Right renal pelvis (tissue), 4 donors: ENCODE measurements at places on chromosomes 1 and 21.
A peak's percentile ranks its signal among the peaks of the same experiment; 100 is the strongest.

- no peak for DNase-seq
Measured at GRCh38 chr1:203126151-203126865, 1.2 kb upstream of the ADORA1 start.

GRCh38 chr1:17966341-17966740, 141.3 kb upstream of the IGSF21 start:
- DNase-seq: no peak

- DNase-seq: no peak
Measured at GRCh38 chr1:214076708-214077065, 88.9 kb downstream of the PROX1 start.

DNA sequence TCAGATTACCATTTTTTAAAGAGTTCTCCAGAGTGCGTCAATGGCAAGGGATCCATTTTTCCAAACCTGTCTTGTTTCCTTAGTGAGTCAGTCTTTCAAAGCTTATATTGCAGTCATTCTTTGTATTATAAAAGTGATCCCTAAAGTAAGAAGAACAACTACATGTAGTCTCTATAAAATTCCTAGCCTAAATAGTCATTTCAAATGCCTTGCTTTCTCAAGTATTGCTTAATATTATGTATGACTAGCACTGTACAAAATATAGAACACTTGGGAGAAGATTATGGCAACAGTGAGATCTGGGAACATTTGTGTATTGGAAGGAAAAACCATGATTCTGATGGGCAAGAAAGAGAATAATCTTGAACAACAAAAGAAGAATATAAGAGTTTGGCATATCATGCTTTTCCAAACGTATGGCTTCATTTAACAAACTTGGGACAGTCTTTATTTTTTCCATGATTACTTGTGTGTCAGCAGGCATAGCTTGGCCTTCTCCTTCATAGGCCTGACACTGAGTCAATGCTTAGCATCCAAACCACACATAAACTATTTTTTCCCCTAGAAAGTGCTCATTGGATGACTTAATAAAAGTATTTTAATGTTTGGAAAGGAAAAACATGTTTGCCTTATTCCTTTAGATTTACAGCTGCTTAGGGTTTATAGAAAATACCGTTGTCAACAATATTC, 547.4 kb downstream of the LTN1 start:
- DNase-seq: no peak

GRCh38 chr1:169078163-169078883, 28.2 kb upstream of the ATP1B1 start:
- no peak for DNase-seq

- no peak for DNase-seq
Measured at GRCh38 chr1:109902204-109902985, 8.3 kb upstream of the CSF1 start.

DNA sequence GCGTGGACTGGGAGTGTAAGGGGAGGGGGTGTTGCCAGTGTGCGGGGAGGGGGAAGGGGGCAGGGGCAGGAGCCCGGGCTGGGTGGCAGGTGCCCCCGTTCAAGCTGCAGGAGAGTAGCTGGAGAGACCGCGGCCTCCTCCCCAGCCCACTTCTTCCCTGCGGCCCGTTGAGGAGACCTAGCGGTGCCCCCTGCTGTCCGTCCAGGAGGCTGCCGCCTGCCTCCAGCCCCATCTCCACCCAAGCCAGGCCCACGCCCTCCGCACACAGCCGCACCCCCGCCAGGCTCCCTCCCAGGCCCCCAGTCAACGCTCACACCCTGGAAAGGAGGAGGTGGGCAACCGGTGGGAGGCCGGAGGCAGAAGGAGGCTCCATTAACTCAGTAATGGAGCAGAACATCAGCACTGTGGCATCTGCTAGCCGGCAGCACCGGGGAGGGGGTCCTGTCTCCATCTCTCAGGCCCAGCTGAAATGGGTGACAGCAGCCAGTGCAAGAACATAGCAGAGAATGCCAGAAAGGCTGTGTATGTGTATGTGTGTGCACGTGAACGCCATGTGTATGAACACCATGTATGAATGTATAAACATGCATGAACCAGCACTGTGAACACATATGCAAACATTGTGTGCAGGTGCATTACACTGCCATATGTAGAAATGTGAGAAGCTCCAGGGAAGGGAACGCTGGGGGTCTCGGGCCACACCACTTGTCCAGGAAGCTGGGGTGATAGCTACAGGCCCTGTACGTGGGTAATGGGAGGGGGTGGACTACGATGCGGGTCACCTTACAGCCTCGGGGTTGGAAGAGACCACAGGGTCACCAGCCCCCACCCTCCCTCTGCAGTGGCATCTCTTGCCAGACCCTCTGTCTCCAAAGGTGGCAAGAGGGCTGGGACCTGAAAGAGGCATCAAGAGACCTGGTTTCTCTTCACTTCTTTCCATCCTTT, 84.6 kb downstream of the SYT2 start:
- no peak for DNase-seq

DNA sequence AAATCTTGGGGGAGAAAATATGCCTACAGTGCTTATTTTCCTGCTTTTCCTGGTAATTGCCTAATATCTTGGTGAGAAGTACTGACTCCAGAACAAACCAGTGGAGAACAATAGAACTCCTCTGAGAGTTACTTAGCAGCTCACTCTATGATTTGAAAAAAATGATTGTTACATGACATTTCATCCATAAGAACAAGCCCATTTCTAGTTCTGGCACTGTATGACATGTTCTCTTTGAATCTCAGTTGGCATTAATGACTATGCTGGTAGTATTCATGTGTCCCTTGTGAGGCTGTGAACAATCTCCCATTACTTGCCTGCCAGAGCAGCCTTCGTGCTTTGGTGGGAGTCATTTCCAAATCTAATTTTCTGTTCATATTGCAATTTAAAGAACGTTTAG, 58.0 kb downstream of the CLIC4 start:
- no peak for DNase-seq

DNA sequence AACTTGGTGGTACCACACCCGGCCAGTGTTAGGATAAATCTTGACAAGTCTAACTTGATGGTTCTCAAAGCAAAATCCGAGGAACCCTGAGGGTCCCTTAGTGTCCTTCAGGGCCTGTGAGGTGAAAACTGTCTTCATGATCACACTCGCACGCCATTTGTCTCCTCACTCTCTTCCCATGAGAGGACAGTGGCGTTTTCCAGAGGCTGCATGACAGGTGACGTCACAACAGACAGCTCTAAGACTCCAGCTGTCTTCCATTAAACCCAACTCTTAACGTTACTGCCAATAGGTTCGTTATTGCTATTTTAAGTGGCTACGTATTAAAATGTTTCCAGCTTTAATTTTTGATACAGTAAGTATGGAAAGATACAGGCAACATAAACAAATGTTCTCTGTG, 13.8 kb downstream of the CFAP74 start:
- DNase-seq: no peak

- no peak for DNase-seq
Measured at GRCh38 chr1:4090976-4091660, 191.0 kb upstream of the C1orf174 start.

- no peak for DNase-seq
Measured at GRCh38 chr1:40627987-40628902, 37.2 kb downstream of the RIMS3 start.

GRCh38 chr1:60942291-60942690, 140.1 kb upstream of the NFIA start:
- DNase-seq: no peak

DNA sequence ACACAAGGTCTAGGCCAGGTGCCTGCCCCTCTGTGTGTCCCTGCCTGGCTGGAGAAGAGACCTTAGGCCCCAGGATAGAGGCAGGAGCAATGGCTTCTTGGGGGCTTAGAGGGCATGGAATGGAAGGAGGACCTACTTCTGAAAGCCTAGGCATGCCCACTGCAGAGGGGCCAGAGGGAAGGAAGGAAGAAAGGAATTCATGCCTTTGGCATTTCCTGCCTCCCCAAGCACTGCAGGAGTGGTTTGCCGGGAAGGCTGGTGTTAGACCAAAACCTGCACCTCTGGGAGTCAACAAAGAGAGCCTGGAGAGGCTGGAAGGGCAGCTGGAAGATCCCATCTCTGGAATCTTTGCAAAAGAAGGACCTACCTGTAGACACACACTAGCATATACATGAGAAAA, 50.7 kb upstream of the KCNE2 start:
- no peak for DNase-seq

- DNase-seq: no peak
Measured at GRCh38 chr1:99758073-99758511, 8.3 kb downstream of the FRRS1 start.

DNA sequence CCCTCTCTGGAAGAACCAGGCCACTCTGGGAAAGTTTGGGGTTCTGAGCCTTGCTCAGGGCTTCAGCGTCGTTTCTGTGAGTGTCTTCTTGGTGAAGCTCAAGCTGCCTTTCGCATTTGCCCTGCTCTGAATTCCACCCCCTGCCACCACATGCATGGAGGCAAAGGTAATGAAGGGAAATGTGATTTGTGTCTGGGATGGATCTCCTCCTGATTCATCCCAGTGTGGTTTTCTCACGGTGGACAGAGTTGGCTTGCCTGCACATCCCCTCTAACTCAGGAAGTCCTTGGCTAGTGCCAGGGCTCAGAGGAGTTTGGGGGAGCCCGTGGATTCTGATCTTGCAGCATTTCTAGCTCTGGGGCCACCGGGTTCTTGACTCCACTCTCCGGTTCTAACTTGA, 173.6 kb upstream of the RAB4A start:
- no peak for DNase-seq

DNA sequence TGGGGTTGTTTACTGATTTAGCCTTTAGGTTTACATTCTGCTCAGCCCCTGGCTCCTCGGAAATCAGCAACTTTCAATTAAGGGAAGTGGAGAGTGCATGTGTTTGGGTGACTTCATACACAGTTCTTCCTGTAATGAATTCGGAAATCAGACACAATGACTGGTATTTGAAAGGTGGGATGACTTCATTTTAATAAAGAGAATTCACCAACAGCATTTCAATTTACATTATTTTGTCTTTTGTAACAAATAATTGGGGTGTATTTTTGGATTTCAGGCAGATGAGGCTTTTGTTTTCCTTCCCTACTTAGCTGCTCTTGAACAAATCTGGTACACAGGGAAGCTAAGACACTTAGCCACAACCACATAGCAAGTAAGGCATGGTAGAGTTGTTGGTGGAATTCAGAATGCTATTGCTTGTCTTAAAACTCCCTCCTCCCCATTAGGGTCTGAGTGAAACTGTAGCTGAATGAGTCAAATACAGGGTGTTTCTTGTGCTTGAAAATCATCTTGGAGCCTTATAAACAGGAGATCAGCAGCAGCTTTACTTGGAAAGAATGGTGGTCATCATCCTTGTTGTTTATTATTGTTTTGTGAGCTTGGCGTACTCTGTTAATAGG, 917 bp downstream of the STX12 start:
- no peak for DNase-seq

GRCh38 chr1:60637651-60638050, 444.7 kb upstream of the NFIA start:
- DNase-seq: no peak

GRCh38 chr1:193416226-193417024, 230.0 kb upstream of the B3GALT2 start:
- DNase-seq: no peak

DNA sequence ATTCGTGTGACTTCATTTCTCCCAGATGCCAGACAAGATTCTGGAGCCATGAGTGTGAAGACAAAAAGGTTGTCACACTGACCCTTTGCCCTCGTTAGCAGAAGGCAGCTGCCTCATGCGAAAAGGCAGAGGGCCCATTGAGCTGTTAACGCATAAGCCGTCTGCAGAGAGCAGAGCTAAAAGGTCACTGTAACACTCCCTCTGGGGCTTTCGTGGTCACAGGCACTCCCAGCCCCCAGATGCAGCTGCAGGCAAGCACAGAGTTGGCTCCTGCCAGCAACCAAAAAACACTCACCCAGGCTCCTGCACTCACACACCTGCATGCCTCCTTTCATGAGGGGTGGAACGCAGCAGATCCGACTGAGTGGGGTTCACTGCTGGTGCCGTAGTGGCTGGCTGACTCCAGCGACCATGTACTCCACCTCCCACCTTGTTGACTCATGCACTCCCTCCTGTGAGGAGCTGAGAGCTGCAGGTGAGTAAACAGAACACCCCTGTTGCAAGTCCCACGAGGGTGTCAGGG, 287.5 kb downstream of the SMYD3 start:
- DNase-seq: no peak

DNA sequence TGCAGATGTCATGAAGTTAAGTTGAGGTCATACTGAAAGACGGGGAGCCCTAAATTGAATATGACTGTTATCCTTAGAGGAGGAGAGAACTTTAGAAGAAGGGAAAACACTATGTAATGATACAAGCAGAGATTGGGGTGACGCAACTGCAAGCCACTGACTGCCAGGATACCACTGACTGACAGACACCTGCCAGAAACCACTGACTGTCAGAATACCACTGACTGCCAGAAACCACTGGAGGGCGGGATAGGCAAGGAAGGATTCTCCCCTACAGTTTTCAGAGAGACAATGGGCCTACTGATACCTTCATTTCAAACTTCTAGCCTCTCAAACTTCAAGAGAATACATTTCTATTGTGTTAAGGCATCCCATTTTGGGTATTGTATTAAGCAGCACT, 388.7 kb downstream of the USH2A start:
- DNase-seq: no peak

- DNase-seq: peak; percentile 14
Measured at GRCh38 chr1:97920276-97920831, 480 bp downstream of the DPYD start.

GRCh38 chr1:198201956-198202784, 45.4 kb downstream of the NEK7 start:
- no peak for DNase-seq

DNA sequence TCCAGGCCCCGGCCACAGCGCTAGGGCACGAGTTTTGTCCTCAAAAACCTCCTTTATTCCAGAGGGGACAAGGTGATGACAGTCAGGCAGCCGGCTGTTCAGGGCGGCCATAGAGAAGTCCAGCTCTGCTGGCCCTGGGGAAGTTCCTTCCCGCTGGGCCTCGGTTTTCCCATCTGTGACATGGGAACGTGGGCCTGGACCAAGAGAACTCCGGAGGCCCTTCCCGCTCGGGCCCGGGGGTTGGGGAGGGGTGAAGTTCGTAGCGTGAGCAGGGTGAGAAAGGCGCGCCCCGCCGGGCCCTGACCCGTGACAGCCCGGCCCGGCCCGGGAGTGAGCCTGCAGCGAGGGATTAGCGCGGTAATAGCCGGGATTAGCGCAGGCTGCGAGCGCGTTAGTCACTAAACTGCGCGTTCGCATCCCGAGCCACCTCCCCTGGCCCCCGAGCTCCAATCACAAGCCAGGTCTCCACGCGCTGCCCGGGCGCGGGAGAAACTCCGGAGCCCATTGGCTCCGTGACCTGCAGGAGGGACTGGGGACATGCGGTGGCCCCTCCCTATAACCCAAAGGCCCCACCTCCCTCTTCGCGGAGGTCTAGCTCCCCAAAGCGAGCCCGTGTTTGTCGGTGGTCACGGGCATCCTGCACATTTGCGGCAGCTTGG, 29.8 kb upstream of the PADI2 start:
- DNase-seq: no peak

- DNase-seq: no peak
Measured at GRCh38 chr1:67743072-67743725, 58.2 kb downstream of the GADD45A start.
